ENCODE measurements at places on chromosomes 13 and 19.

- no peak for DNase-seq
Measured at GRCh38 chr13:35791184-35791851, 314.8 kb upstream of the MAB21L1 start.

- no peak for DNase-seq
Measured at GRCh38 chr13:39110518-39111097, 72.4 kb downstream of the NHLRC3 start.

GRCh38 chr19:6297202-6297601 is 17.4 kb upstream of the MLLT1 start:
- no peak for DNase-seq

GRCh38 chr13:49026851-49027250 is 51.1 kb downstream of the FNDC3A start:
- DNase-seq = no peak

DNA sequence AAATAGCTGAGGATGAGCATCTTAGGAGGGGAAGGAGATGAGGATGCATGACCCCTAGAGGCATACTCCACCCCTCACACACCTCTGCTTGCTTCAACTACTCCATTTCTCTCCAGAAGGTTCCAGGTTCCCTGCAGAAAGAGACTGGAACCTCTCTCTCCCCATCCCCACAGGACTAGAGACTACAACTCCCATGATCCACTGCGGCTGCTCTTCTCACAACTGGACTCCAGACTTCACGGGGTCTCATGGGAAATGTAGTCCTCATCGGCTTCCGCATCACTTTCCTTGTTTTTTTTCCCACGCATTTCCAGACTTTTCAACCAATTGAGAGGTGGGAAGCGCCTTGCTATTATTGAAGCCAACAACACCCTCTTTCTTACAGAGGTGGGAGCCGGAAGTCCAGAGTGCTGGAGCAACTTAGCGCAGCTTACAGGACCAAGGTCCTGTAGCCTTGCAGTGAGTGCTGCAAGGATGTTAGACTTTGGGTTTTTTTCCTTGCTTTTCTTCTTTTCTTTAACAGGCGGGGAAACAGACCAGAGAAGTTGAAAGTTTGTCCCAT is 13.9 kb upstream of the CACNG6 start:
- no peak for DNase-seq

- DNase-seq = no peak
Measured at GRCh38 chr13:28058866-28059613, 41.3 kb downstream of the FLT3 start.

DNA sequence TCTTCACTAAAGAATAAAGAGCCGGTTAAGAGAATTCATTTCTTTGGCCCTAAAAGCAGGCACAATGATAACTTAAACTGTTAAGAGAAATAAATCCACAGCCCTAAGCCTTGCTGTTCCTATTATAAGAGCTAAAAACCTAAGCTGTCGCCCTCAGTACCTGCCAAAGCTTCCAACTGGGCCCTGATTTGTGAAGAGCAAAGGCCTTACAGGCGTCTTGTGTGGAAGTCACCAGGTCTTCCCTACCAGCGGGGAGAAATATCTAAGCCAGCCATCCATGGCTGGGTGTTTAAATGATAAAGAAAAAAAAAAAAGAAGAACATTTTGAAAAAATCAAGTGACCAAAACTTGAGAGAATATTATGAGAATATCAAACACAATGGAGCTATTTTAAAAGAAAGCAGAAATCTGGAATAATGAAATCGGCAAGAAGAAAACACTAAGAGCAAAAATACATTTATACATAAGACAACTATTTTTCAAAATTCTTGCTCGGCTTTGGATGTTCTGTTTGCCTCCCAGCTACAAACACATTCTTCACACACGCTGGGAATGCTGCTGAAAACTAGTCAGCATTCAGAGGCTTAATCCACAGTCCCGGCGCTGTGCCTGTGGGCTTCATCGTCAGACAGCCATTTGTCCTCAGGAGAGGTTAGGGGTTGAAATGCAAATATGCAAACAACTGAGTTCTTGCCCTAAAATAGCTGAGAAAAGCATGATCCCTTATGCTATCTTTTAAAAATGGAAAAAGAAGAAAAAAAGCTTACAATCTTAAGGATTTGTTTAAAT is 89.8 kb upstream of the LSM14A start:
- no peak for DNase-seq

GRCh38 chr19:5418677-5419076 is 36.5 kb upstream of the ZNRF4 start:
- DNase-seq = no peak

GRCh38 chr13:50378509-50379044 is 363.3 kb downstream of the KCNRG start:
- no peak for DNase-seq

DNA sequence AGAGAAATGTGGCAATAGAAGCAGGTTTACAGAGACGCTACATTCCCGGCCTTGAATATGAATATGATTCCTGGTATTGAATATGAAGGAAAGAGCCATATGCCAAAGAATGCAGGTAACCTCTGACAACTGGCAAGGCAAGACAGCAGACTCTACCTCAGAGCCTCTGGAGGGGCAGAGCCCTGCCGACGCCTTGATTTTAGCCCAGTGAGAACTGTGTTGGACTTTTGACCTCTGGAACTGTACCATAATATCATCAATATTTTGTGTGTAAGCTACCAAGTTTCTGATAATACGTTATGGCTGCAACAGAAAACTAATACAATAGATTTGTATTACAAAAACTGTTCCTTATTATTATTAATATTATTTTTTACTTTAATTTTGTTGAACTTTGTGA is 219.7 kb downstream of the FGF14 start:
- DNase-seq = no peak

DNA sequence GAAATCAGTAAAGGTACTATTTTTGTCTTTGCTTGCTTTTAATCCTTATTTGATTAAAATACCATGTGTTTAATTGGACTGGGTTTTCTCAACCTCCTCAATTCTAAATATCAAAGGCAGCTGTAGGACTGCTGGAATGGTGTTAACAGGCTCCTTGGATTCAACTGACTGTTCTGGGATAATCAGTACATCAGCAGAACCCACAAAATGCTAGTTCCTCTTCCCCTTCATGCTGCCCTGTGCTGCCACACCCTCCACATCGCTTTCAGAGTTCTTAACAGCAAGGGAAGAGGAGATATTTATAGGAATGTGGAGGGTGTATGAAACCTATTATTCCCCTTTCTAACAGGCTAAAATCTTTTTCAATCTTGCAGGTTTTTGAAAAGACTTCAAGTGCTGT is 82.4 kb downstream of the KCTD12 start:
- no peak for DNase-seq

GRCh38 chr19:15144046-15144646 is 36.9 kb downstream of the SYDE1 start:
- no peak for DNase-seq

- DNase-seq = no peak
Measured at GRCh38 chr19:48628486-48629296, 8.5 kb downstream of the DBP start.

DNA sequence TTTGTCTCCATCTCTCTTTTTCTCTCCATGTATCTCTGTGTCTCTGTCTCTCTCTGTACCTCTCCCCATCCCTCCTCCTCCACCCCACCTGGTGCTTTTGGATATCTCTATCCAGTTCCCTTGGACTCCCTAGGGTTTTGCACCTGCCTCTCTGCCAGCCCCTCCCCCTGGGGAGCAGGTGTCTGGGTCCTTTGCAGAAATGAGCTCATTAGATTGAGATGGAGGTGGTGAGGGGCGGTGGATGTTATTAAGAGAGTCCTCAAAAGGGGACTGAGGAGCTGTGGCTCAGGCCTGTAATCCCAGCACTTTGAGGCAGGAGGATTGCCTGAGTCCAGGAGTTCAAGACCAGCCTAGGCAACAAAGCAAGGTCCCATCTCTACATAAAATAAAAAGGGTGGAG is 2.1 kb downstream of the KCNN4 start:
- DNase-seq = no peak

- no peak for DNase-seq
Measured at GRCh38 chr19:7748756-7749155, 1.4 kb upstream of the CD209 start.

DNA sequence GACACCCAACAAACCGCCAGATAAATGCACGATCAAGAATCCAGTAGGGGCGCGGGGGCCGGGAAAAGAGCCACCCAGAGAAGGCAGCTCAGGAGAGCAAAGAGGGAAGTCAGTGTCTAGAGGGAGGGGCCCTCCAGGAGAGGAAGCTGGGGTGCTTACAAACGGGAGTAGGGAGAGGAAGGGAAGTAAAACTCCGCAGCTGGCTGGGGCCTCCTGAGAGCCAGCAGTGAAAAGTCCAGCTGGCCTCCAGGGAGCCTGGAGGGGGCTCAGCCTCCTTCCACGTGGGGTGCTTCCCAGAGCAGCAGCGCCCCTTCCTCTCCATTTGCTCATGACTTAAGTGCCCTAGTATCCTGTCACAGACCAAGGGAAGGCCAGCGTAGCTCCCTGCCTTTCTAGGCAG is 51.8 kb downstream of the TMED1 start:
- no peak for DNase-seq

DNA sequence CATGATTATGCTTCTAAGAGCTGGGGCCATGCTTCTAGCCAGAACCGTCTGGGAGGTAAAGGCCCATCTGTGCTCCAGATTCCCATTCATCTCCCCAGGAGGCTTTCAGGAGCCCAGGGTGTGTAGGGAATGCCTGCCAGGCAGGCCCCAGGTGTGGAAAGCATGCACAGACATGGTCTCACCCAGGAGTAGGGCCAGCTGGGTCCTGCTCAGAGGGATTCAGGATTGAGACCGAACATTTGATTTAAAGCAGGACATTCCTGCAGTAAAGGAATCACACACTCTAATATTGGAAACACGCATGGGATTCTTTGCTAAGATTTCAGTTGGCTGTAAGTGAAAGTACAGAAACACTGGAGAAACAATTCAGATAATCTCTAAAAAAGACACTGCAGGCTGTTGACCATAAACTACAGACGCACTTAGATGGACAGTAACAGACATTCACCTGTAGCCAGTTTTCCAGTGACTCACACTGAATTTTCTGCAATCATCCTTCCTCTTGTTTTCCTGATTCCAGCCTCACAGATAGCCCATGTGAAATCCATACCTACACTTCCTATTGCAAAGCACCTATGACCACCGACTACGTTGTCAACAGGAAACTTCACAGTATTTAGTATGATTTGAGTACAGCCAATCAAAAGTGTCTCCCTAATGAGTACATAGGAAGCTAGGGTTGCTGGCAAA is 257.8 kb downstream of the TBC1D4 start:
- DNase-seq = no peak

DNA sequence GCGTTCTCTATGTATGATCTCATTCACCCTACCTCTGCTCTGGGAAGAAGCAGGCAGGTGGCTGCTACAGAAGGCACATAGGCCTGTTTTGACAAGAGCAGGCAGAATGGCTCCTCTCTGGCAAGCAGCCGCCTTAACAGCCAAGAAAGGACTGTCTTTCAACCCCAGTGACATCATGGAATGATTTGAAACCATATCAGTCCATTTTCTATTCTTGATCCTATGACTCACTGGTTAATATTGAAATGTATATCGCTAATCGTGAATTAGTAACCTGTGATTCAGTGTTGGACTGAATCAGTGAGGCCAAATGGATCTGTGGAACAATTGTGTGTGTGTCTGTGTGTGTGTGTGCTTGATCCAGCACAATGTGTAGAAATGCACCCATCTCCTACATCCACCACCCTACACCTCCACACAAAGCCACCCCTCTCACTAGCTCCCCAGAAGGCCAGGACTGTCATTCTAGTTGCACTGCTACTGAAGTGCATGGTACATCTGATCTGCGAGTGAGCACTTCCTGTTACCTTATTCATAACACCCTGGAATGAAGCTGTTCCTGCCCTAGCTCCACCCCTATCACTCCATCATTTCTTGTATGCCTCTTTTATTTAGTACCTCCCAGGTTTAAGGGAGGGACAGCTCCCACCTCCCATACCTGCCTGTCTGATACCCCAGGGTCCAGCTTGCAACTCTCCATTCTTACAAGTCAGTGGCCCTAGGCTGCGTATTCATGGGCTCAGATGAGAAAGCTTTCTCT is 460.0 kb downstream of the FOXO1 start:
- no peak for DNase-seq

DNA sequence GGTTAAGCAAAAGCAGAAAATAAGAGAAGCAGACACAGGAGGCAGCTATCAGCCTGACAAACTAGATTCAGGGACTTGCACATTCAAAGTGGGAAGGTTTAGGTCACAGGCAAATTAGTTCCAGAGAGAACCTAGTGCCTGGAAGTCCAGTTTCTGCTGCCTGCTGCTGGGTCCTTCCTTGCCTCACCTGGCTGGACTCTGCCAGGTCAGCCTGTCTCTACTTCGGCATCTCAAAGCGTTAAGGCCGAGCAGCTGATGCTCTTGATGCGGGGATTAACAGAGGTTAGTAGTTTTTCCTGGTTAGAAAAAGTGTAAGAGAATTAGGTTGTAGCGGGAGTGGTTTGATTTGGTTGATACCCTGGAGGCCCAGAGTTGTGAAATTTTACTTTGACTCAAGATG is 52.0 kb downstream of the KLF5 start:
- DNase-seq = no peak

- no peak for DNase-seq
Measured at GRCh38 chr13:104953588-104953987, 1581.9 kb downstream of the EFNB2 start.

- DNase-seq = no peak
Measured at GRCh38 chr13:90751026-90751425, 596.5 kb upstream of the MIR17HG start.

DNA sequence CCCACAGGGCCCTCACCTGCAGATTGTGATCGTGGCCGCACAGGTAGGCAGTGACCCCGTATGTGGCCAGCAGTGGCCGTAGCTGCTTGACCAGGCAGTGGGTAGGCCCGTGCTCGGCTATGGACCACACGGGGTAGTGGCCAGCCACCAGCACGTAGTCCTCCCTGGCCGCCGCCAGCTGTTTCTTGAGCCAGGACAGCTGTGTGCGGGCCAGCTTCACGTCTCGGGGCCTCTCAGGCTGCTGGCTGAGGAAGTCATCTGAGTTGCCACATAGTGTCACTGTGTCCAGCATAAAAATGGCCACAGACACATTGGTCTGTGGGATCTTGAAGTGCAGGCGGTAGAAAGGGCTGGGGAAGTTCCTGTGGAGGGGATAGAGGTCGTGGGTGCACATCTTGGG is 1.2 kb downstream of the ACP5 start:
- no peak for DNase-seq

GRCh38 chr13:21355304-21355703 is 103.8 kb downstream of the ZDHHC20 start:
- no peak for DNase-seq

DNA sequence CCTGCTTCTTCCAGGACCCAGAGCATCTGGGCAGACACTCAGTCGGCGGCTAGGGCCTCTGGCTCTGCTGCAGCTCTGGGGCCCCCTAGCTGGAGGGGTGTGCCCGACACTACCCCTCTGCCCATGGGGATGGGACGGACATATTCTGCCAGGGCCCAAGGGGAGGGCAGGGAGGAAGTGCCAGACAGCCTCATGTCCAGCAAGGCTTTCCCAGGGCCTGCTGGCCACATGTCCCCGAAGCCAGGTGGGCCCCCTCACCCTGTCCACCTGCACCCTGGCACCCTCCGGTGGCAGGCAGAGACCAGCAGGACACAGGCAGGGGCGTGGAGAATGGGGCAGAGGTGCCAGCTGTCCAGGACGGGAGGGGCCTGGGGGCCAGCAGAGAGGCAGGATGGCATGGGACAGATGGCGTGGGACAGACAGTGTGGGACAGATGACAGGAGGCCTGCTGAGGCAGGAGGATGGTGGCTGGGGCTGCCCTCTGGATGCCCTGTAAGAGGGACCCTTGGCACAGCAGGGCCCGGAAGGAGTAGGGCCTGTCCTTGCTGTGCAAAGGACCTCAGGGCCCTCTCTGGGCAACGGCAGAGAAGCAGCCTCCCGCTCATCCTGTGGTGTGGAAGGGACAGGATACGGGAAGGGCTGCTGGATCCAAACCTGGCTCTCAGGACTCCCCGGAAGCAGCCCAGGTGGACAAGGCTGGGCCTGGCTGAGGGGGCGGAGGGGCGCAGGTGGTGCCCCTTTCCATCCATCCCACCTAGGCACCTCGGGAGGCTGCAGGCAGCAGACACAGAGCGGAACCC is 29.1 kb downstream of the CEBPG start:
- DNase-seq = no peak
